ENCODE measurements at places on chromosomes 5 and 9.

DNA sequence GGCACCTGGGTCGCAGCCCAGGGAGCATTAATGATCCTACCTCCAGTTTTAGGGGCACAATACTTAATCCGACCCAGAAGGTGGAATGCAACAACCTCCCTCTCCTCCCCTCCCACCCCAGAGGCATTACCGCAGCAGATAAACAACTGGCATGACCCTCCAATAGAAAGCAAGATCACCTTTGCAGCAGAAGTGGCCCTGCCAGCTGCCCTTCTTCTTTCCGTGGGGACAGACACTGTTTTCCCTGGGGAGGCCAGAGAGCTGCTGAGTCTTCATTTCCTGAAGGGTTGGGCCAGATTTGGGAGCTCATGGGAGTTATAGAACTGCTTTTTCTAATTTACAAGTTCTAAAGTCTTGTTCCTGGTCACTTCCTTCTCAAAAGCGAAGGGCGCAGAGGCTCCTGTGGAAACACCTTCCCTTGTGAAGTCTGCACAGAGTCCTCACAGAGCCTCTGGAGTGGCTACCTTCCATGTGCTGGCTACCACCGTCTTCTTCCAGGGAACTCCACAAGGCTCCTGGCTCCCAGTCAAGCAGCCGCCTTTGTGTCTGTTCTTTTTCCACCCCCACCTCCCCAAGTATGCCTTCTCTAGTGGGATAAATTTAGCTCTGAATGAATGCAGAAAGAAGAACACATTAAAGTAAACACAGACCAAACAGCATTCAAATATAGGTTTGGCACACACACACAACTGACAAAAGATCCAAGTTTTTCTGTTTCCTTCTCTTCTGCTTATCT, 8.0 kb upstream of the PALM2AKAP2 start:
- no peak for DNase-seq

GRCh38 chr5:160835376-160835775, 16.6 kb downstream of the ATP10B start:
- DNase-seq = no peak

DNA sequence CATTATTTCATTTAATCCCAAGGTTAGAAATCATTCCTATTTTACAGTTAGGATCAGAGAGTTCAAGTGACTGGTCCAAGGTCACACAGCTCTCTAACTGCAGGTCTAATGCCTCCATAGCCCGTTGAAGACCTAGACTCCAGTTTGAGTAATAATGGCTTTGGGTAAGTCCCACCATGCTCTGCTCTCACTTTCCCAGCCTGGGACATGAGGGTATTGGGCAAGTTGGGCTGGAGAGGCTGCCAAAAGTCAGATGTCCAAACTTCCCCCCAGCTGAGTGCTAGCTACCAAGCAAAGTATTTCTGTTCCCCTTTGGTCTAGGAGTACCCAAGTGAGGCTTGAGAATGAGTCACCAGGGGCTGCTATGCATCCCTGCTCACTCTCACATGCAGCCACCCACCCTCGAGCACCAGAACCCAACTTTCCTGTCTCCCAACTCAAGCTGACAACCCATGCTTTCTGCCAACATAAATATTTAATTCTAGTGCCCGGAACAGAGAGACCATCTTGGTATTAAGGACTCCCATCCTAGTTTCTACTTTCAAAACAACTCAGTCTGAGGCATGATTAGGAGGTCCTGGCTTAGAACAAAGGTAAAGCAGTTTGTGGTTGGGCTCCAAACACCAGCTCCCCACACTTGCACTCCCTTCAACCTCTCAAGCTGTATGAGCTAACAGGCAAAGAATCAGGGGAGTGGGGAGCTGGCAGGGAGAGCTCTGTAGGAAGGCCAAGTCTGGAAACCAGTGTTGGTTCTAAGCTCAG, 236.5 kb upstream of the TRIM32 start:
- DNase-seq = peak; percentile 68

GRCh38 chr5:135190416-135191083, 156.5 kb upstream of the PITX1 start:
- DNase-seq = no peak

DNA sequence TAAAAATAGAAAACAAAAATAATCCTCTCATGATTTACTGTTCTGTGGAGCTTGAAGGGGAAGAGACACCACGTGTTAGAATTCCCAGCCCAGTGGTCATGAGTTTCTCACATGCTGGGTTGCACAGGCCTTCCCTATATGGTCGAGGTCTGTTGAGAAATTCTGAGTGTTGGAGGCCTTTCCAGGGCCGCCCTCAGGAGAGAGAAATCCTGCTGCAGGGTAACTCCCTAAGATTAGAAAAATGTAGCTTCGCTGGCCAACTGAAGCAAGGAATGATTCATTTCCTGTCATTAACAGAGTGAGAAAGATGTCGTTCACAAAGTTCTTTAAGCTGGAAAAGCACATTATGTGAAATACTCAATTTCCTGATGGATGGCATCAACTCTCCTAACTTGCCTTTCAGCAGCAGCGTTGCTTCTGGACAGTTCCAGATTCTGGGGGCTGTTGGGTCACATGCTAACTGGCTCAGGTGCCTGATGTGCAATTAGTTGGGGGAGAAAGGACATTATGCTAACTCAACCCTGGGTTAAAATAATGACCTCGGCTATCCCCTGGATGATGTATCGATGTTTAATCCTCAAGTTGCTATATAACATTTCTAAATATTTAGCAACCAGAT, 104.8 kb upstream of the CD180 start:
- DNase-seq = peak; percentile 45

GRCh38 chr5:20300110-20300509, 312.1 kb upstream of the CDH18 start:
- no peak for DNase-seq

- no peak for DNase-seq
Measured at GRCh38 chr5:21419383-21419782, 1431.4 kb upstream of the CDH18 start.

DNA sequence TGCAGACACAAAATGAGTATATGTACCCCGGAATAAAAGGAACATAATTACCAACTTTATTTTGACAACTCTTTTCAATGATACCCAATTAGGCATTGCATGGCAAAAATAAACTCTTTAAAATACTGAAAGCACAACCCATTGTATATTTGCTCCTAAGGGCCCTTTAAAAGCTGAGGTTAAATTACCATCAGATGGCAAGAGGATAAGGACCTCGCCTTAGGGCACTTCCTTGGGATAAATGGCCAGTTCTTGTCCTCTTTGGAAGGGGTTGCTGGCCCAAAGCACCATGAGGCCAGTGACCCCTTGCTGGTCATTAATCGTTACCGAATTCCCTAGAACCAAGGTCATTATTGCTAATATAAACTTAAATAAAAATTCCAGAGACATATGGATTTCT, 46.0 kb downstream of the EBF1 start:
- DNase-seq = no peak

GRCh38 chr5:1004461-1005248, 3.9 kb upstream of the NKD2 start:
- DNase-seq = peak; percentile 51

DNA sequence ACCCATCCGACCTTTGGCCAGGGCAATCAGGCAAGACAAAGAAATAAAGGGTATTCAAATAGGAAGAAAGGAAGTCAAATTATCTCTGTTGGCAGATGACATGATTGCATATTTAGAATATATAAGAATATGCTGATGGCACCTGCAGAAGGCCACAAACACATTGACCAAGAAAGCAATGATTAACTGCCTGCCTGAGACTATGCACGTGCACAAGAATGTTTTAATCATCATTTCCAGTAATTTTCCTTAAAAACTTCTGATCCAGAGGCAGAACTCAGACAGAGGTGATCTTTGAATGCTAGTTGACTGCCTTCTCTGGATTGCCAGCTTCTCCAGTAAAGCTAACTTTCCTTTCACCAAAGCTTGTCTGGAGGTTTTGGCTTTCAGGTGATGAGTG, 260.2 kb downstream of the DTWD2 start:
- no peak for DNase-seq

- DNase-seq = no peak
Measured at GRCh38 chr5:61744690-61745619, 412.9 kb downstream of the ZSWIM6 start.

DNA sequence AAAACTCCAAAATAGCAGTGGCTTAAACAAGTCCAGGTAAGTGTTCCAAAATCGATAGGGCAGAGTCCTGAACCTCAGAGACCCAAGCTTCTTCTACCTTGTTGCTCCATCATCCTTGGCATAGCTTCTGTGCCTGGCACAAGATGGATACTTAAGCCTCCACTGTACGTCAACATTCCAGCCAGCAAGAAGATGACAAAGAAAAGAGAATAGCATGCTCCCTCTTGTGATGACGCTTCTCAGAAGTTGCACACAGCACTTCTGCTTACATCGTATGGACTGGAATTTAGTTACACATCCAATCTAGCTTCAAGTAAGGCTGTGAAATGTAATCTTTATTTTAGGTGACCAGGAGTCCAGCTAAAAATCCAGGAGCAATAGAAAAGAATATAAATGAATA, 227.4 kb downstream of the ESM1 start:
- DNase-seq = no peak

DNA sequence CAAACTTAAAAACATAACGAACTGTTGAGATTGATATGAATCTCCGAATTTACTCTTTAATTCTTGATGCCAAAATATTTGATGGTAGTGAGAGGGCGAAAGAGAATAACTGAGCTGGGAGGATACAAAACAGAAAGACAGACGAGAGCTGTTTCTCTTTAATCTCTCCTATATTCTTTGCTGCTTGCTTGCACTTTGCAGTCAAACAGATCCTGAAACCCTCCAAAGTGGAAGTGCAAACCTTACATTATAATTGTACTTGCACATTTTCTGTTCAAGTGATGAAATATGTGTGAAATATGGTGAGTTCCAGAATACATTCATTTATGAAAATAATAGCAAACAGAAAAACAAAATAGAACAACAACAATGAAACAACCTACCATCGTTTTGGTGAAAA, 63.8 kb downstream of the PAM start:
- no peak for DNase-seq

- no peak for DNase-seq
Measured at GRCh38 chr9:134358662-134359319, 32.5 kb downstream of the RXRA start.

DNA sequence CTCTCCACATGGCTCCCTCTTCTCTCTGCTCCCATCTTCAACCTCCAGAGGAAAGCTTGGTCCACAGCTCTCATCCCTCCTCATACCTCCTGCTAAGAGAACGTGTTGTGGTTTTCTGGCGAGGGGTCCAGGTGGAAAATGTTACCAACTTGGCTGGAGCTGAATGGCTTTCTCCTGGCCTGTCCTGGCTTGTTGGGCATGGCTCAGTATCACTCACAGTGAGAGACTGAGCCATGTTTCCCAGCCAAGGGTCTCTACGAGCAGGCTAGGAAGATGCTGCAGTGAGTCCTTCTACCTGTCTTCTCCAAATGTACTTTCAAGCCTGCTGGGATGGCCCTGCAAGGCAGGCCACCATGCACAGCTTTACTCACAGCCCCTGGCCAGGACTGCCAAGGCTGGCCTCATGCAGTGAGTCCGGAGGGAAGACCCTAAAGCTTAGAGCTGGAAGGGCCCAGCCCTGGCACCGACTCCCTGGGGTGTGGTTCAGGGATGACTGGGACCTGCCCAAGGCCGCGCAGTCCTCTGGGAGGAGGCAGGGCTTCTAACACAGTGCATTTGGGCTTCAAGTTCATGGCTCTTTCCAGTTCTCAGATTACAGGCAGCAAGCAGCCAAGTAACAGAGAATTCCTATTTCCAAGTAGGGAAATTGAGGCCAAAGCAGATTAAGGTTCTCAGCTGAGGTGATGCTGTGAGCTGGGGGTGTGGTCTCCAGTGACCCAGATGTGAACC, 59.5 kb downstream of the COL27A1 start:
- DNase-seq = no peak

DNA sequence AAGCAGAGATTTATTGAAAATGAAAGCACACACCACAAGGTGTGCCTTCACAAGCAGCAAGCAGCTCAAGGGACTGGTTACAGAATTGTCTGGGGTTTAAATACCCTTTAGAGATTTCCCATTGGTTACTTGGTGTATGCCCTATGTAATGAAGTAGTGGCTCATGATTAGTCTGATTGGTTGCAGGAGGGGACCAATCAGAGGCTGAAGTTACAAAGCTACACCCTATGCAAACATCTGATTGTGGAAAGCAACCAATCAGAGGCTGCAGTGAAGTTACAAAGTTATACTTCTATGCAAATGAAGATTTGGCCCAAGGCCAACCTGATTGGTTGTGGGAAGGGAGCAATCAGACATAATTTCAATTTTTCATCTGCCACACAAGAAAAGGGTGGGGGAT, 119.9 kb downstream of the C9orf152 start:
- peak; percentile 21 for DNase-seq

GRCh38 chr9:129628709-129629108, 2.7 kb downstream of the NTMT1 start:
- DNase-seq = no peak

DNA sequence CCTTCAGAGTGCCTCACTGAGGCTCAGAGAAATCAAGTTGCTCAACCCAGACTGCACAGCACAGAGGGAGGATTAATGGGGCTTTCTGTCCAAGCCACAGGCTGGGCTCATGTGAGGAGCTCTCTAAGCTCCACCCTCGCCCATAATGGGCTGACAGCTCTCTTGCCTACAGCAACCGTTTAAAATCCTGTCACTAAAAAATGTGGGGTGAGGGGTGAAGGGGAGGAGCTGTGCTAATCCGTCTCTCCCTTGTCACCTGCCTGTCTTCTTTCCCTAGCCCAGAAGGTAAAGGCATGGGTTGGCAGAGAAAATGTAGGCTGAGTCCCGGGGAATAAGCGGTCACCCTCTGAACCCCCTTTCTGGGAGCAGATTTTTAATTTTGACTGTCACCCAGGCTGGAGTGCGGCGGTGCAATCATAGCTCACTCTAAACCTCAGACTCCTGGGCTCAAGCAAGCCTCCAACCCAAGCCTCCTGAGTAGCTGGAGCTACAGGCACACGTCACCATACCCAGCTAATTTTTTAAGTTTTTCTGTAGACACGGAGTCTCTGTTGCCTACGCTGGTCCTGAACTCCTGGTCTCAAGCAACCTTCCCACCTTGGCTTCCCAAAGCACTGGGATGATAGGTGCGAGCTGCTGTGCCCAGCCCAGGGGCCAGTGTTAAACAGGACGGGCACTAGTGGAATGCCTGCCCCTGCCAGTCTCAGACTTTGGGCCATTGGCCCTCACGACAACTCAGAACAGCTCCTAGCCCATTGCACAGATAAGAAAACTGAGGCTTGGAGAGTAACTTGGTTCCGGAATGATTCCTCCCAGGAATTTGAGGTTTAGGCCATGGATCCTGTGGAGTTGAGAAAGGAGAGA, 89.5 kb downstream of the LMX1B start:
- no peak for DNase-seq

GRCh38 chr5:73328640-73329039, 119.9 kb downstream of the FOXD1 start:
- DNase-seq = no peak

GRCh38 chr9:73423891-73424290, 272.2 kb downstream of the ANXA1 start:
- DNase-seq = no peak

DNA sequence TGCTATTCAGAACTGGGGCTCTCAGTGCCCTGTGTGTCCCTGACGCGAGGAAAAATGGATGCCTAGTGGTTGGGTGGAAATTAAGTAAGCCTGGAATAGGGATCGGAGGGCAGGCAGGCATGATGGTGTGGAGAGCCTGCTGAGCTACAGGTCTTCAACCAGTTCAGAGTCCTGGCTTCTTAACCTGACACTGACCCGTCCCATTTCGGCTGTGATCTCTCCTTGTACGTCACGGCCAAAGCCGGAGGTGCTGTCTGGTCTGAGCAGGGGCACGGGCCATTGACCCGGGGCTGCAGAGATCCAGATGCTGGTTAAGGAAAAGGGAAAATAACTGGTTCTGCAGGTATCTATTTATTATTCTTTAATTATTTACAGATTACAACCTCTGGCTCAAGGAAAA, 27.9 kb downstream of the RHOBTB3 start:
- no peak for DNase-seq

Measured in Caki2 (cell line).